ENCODE measurements at places on chromosomes 11 and 22. TPM values are rescaled to one million over a fixed set of nuclear protein-coding genes. Genes with fewer than 3 reads are reported as not detected.

DNA sequence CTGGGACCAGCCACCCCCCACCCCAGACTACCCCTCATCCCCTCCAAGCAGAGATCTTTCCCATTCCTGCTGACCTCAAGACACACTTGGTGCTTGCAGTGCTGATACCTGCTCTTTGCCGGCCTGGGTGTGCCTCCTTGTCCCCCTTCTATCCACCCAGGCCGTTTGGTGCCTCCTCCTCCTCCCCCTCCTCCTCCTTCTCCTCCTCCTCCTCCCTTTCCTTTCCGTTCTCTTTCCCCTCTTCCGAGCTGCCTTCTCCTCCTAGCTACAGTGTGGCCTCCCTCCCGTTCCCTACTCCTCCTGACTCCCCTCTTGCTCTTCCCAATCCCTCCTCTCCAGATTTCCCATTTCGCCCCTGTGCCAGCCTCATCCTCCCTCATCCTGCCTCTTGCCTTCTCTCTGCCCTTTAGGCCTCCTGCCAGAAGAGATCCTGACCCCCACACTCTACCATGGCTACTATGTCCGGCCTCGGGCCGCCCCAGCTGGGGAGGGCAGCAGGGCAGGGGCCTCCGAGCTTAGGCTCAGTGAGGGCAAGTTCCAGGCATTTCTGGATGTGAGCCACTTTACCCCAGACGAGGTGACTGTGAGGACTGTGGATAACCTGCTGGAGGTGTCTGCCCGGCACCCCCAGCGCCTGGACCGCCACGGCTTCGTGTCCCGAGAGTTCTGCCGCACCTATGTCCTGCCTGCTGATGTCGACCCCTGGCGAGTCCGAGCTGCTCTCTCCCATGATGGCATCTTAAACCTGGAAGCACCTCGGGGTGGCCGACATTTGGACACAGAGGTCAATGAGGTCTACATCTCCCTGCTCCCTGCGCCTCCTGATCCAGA is 712 bp downstream of the HSPB2 start:
- H3K27ac ChIP-seq: peak overlapping the region; percentile 93
- H3K36me3 ChIP-seq: peaks cover 3% of the 10 kb centered on the region
- H3K4me3 ChIP-seq: peak overlapping the region; percentile 61

DNA sequence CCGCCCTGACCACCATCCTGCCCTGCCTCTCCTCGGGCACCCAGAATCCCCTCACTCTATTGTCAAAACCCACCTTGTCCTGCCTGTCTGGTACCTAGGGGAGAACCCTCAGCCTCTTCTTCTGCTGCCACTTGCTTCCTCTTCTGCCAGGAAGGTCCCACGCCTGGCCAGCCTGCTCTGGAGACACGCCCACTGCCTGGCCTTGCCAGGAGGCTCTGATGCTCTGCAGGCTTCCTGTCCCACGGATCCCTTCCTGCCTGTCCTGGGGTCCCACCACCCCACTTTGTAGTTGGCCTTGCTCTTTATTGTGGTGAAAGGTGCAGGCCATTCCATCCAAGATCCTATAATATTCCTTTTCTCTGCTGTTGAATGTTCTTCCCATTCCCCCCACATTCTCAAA is 63.4 kb downstream of the BMAL1 start:
- no peak overlapping the region for H3K27ac ChIP-seq
- H3K4me1 ChIP-seq: peaks cover 20% of the 10 kb centered on the region
- H3K4me3 ChIP-seq: no peak overlapping the region
- H3K27me3 ChIP-seq: no peaks in the 10 kb centered on the region
- DNase-seq: peak; percentile 66

Gene SCARF2
- 4.1 TPM for total RNA-seq

DNA sequence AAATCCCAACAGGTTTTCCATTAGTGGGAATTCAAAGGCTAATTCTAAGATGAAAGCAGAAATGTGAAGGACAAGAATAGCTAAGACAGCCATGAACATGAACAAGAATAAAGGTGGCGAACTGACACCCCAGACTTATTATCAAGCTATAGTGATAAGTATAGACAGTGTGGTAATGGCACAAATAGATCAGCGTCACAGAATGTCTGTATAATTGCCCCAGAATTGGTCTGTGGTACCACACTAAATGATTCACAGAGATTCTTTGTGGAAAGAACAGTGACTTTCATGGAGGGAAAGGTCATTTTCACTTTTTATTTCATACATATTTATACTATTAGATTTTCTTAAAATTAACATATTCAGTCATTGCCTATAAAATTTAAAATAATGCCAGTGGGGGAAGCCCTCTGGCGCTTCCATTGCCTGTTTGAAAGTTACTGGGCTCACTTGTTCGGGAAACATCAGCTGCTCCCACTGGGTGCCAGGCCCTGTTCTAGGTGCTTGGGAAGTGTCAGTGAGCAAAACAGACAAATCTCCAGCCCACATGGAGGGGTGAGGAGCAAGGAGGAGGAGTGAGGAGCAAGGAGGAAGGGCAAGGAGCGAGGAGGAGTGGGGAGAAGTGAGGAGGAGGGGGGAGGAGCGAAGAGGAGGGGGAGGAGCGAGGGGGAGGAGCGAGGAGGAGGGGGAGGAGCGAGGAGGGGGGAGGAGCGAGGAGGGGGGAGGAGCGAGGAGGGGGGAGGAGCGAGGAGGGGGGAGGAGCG is 11.3 kb upstream of the NLRP6 start:
- DNase-seq: peak; percentile 75
- H3K36me3 ChIP-seq: no peaks in the 10 kb centered on the region
- H3K27ac ChIP-seq: no peak overlapping the region
- peaks cover 17% of the 10 kb centered on the region for H3K4me1 ChIP-seq
- no peak overlapping the region for H3K4me3 ChIP-seq
- H3K27me3 ChIP-seq: no peaks in the 10 kb centered on the region

Gene SLC22A6
- not detected for total RNA-seq

GRCh38 chr11:28799316-28799715 is 691.1 kb downstream of the METTL15 start:
- no peaks in the 10 kb centered on the region for H3K36me3 ChIP-seq
- H3K4me3 ChIP-seq: no peak overlapping the region
- no peak overlapping the region for H3K27ac ChIP-seq
- no peaks in the 10 kb centered on the region for H3K27me3 ChIP-seq
- DNase-seq: no peak

GRCh38 chr11:114109206-114110090 is 49.9 kb downstream of the ZBTB16 start:
- peaks cover 87% of the 10 kb centered on the region for H3K4me1 ChIP-seq
- DNase-seq: no peak

GRCh38 chr22:31448382-31448781 is 41.3 kb downstream of the EIF4ENIF1 start:
- no peak for DNase-seq
- H3K4me3 ChIP-seq: no peak overlapping the region
- H3K27ac ChIP-seq: no peak overlapping the region
- no peaks in the 10 kb centered on the region for H3K27me3 ChIP-seq

GRCh38 chr11:132933703-132934102 is 598.6 kb downstream of the OPCML start:
- no peaks in the 10 kb centered on the region for H3K4me1 ChIP-seq
- H3K27ac ChIP-seq: no peak overlapping the region
- H3K4me3 ChIP-seq: no peak overlapping the region
- H3K36me3 ChIP-seq: no peaks in the 10 kb centered on the region
- no peak for DNase-seq
- H3K27me3 ChIP-seq: no peaks in the 10 kb centered on the region

DNA sequence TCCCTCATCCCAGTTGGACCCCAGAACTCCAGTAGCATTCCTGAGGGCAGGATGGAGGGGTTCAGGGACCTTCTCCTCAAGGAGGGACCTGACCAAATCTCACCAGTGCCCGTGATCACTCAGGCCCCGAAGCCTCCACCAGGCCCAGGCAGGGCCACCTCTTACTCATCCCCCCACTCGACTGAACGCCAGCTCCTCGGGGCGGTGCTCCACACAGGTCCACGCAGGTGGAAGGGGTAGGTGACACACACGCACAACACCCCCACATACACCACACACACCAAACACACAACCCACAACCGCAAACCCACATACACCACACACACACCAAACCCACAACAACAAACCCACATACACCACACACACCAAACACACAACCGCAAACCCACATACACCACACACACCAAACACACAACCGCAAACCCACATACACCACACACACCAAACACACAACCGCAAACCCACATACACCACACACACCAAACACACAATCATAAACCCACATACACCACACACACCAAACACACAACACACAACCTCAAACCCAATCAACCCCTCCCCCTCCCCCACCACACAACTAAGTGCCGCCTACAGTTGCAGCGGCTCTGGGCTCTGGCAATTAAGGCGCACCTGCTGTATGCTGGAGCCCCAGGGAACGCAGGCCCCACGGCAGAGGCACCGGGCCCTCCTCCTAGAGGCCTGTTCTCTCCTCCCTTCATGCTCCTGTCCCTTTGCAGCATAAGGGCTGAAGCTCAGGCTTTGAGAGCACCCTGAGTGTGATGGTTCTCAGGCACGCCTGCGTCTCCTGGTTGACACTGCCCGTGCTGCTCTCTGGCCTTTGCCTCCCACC is 1318.1 kb downstream of the TBC1D22A start:
- H3K36me3 ChIP-seq: no peaks in the 10 kb centered on the region
- no peak overlapping the region for H3K27ac ChIP-seq
- no peaks in the 10 kb centered on the region for H3K4me1 ChIP-seq
- no peak overlapping the region for H3K4me3 ChIP-seq
- H3K27me3 ChIP-seq: peaks cover 15% of the 10 kb centered on the region

Gene SIPA1
- 17.1 TPM for total RNA-seq

- H3K36me3 ChIP-seq: no peaks in the 10 kb centered on the region
- DNase-seq: no peak
- H3K27me3 ChIP-seq: peaks cover 36% of the 10 kb centered on the region
- H3K4me3 ChIP-seq: no peak overlapping the region
- no peaks in the 10 kb centered on the region for H3K4me1 ChIP-seq
- no peak overlapping the region for H3K27ac ChIP-seq
Observed at GRCh38 chr22:37289156-37289735, 6.9 kb downstream of the CYTH4 start.

All from suprapubic skin (tissue), 4 donors.